Activated CD4-positive, alpha-beta T cell treated with anti-CD3 and anti-CD28 coated beads for 24 hours (primary cell): ENCODE measurements at places on chromosomes 12 and 14.

GRCh38 chr12:124422570-124423523 is 128.0 kb downstream of the RFLNA start:
- DNase-seq: no peak

DNA sequence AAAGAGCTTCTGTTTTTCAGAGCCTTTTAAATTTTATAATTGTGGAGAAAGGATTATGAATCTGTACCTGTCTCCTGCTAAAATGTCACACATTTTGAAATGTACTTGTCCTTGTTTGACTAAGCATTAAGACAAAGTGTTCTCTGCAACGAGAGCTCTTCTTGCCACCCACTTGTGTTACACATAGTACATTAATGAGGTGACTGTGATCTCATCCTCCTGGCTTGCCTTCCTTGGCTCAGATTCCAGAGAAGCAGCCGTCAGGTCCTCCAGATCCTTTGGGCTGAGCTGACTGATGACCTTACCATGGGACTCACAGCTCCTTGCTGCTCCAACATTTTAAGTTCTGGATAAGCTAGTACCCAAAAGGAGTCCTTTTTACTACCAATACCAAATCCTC is 81.4 kb downstream of the BBS10 start:
- no peak for DNase-seq

- no peak for DNase-seq
Measured at GRCh38 chr14:84937016-84937415, 592.9 kb upstream of the FLRT2 start.

- no peak for DNase-seq
Measured at GRCh38 chr14:61505815-61506809, 184.7 kb downstream of the PRKCH start.

DNA sequence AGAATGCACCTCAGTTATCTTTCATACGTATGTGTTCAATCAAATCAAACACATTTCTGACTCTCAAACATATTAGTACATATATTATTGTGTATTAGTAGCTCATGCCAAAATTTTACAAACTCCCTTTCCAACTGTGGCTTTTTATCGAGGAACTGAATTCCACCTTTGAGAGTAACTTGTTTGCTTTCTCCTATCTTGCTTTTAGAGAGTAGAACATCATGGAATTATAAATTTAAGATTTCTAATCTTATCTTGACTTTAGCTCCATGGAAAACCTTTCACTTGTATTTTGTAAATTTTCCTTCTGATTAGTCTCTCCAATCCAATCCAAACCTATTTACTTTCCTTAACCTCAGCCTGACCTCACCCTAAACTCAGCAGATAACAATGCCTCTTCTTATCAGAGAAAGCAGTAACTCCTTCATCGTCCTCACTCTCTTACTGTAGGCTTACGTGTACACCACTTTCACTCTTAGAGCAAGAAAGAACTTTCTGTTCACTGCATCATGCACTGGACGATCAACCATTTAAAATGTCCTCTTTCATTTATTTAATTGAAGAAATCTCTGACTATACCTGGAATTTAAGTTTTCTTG is 164.5 kb downstream of the TMTC3 start:
- DNase-seq: no peak

DNA sequence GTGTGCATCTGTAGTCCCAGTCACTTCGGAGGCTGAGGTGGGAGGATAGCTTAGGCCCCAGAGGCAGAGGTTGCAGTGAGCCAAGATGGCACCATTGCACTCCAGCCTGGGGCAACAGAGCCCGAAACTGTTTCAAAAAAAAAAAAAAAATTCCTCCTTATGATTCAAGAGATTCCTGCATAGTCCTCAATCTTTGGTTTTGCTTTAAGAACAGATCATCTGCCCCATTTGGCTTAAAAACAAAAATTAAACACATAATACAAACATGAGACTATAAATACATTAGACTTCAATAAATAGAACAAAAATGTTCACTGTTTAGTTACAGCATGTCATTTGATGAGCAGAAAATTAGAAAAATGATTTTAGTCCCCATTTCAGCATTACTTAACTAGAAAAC is 131.2 kb downstream of the PAWR start:
- no peak for DNase-seq

GRCh38 chr14:91754819-91755218 is 22.9 kb upstream of the CATSPERB start:
- DNase-seq: no peak

DNA sequence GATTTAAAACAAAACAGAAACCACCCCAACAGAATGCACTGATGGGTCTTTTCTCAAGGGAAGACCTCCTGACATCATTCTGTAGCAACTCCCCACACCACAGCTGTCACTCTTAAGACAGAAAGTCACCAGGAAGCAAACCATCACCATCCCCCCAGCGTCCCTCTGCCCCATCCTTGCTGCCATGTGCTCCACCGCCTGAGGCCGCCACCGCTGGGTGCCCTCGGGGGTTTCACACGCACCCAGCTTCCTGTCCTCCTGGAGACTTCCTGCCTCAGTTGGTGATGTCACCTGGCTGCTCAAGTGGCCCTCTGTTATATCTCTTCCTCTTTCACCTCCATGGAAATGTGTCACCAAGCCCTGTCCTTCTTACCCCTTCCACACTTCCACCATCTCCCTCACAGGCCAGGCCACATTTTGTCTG is 71.4 kb upstream of the GPR68 start:
- DNase-seq: peak; percentile 70

- peak; percentile 70 for DNase-seq
Measured at GRCh38 chr14:20683125-20683890, 1.1 kb upstream of the RNASE4 start.

GRCh38 chr14:79639613-79640012 is 571.7 kb downstream of the DIO2 start:
- DNase-seq: no peak

DNA sequence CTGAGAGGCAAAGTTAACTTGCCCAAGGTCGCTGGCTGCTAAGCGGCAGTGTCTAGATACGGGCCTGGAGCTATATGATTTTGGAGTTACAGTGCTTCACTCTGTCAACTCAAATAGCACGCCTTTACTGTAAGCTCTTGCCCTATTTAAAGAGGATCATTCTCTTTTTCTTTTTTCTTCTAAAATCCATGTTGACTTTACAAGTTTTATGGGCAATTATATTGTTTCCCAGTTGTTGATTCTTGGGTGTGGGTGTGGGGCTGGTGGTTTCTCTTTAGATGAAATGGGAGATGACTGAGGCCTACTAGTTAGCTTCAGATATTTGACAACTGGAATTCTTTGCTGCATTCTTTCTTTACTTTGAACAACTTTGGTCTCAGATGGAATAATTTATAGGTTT is 70.7 kb downstream of the C12orf75 start:
- no peak for DNase-seq

- DNase-seq: no peak
Measured at GRCh38 chr12:57604992-57605810, 577 bp downstream of the DTX3 start.

DNA sequence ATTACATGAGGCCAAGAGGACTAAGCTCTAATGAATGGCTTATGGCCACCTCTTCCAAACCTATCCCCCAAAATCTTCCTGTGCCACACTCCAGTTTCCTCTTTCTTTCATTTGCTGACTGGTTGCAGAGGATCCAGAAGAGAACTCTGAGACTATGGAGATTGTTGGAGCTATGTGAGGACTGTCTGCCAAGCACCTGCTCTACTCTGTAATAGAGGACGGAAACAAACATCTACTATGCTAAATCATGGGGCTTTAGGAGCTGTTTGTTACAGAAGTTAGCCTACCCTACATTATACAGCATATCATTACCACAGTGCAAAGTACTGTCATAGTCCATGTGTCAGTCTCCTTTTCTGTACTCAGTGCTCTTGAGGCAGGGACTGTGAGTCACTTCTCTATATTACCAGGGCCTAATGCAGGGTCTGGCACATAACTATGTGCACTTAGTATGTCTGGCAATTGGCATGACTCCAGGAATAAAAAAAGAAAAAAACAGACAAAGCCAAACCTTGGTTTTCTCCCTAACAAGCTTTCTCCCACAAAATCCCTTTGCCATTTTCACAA is 95.1 kb downstream of the RPAP3 start:
- no peak for DNase-seq

GRCh38 chr12:74440469-74440868 is 97.2 kb upstream of the ATXN7L3B start:
- DNase-seq: no peak

DNA sequence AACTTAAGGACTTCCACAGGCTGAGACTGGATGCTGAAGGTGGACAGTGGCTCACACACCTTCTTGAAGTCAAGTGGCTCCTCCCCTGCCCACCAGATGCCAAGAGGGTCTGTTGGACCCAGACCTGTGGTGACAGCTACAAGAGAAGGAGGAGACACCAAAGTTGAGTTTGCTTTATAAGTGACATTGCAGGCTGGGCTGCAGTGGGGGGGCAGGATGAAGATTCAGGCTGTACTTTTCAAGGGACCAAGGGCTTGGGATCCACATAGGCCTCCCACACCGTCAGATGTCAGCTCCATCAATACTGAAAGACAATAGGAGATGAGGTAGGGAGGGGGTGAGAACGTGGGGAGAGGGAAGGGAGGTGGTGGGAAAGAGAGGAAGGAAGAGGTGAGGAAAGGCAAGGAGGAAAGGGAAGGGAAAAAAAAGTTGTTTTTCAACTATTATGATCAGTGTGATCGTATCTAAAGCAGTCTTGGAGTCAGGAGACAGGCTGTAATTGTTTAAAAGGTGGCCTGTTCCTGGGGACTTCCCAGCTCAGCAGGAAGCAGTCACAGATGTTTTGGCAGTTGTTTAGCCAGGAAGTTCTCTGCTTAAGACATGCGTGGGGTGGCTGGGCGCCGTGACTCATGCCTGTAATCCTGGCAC is 84.1 kb upstream of the RESF1 start:
- DNase-seq: peak; percentile 42

GRCh38 chr12:95126076-95126475 is 52.7 kb upstream of the NR2C1 start:
- no peak for DNase-seq

GRCh38 chr12:113245695-113246477 is 24.6 kb downstream of the TPCN1 start:
- no peak for DNase-seq

- peak; percentile 30 for DNase-seq
Measured at GRCh38 chr12:69739287-69740191, 879 bp downstream of the RAB3IP start.

DNA sequence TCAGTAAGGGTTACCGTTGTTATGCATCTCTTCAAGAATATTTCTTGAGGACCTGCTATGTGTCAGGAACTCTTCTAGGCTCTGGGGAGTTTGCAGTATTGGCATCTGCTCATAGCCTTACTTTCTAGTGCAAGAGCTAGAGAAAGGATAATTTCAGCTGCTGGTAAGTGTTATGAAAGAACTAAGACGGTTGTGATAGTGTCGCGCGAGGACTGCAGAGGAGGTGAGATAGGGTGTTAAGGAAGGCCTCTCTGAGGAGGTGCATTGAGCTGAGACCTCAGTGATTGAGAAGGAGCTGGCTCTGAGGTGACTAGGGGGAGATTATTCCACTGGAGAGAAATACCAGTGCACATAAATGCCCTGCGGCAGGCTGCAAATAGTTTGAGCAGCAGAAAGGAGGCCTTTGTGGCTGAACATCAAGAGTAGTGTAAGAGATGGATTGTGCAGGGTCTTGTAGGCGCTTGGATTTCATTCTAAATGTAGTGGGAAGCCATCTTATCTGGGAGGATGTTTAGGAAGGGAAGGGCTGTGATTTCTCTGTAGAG is 824 bp downstream of the DDX55 start:
- DNase-seq: no peak

DNA sequence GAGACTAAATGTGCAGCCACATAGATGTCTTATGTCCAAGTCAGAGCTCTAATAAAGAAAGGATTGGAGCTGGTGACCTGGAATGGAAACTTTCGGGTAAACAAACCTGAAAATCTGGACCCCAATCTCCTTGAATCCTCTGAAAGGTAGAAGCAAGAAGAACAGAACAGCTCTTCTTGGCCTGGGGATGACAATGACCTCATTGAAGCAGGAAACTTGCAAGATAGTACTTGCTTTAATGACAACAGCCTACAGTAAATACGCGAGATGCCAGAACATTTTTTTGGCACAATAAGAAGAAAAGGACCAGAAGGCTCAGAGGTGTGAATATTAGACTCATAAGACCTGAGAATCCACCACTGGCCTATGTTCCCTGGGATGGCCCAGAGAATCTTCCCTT is 4.1 kb upstream of the PRIMA1 start:
- no peak for DNase-seq

DNA sequence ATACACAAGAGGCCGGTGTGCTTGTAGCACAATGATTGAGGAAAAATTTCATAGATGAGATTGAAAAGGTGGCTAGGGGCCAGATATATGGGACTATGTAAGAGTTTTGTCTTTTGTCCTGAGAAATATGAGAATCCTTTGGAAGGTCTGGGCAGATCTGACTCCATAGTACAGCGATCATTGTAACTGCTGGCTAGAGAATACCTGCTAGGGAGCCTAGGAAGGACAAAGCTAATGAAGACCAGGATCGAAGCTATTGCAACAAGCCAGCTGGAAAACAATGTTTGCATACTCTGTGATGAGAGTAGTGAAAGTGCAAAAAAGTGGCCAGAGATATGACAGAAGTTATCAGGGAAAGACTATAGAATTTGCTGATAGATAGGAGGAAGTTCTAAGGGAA is 537.6 kb downstream of the C12orf50 start:
- DNase-seq: no peak

DNA sequence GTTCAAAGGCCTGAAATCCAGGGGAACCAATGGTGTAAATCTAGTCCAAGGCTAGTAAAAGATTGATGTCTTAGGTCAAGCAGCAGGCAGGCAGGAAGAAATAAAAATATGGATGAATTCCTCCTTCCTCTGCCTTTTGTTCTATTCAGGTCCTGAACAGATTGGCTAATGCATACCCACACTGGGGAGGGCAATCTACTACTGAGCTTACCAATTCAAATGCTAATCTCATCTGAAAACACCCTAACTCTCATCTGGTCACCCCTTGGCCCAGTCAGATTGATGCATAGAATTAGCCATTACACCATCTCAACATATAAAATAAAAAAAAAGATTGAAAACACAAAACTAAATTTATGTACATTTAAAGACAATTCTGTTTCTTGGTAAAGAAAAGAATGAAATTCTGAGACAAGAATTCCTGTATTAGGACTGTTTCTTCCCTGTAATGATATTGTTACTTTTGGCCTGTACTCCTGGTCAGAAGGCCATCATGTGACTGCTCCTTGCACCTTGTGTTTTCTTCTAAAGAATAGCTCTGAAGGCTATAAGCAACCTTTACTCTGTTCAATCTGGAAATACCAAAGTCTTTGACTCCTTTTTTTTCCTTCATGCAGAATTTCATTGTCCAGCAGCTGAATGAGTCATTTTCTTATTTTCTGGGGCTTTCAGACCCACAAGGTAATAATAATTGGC is 19.9 kb downstream of the CLEC6A start:
- no peak for DNase-seq
